Breast epithelium (tissue), 4 donors: ENCODE measurements at places on chromosomes 5 and 9. TPM values are rescaled to one million over a fixed set of nuclear protein-coding genes. Genes with fewer than 3 reads are reported as not detected.

GRCh38 chr9:103789686-103790085 is 304.4 kb upstream of the SMC2 start:
- H3K36me3 ChIP-seq: no peaks in the 10 kb centered on the region
- DNase-seq: no peak
- no peaks in the 10 kb centered on the region for H3K4me1 ChIP-seq
- no peak overlapping the region for H3K27ac ChIP-seq

DNA sequence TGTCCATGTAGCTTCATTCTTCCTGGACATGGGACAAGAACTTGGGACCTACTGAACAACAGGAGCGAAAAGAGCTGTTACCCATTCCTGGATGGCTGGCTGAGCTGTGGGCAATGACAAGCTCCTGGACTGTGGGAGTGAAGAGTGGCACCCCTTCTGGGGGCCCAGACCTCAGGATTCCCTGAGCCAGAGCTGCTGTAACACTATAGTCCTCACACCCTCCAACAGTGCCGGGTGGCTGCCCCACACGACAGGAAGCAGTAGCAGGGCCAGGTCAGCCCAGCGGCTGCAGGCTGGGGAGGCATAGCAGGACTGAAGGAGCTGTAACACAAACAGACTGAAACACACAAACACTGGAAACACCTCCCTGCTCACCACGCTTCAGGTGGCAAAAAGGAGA is 169.7 kb upstream of the IRX2 start:
- DNase-seq: no peak
- no peak overlapping the region for H3K4me3 ChIP-seq
- no peaks in the 10 kb centered on the region for H3K4me1 ChIP-seq

- no peak overlapping the region for H3K4me3 ChIP-seq
- H3K27me3 ChIP-seq: no peaks in the 10 kb centered on the region
- no peaks in the 10 kb centered on the region for H3K4me1 ChIP-seq
- H3K27ac ChIP-seq: no peak overlapping the region
- no peak for DNase-seq
- H3K36me3 ChIP-seq: peaks cover 12% of the 10 kb centered on the region
Observed at GRCh38 chr5:111119856-111120255, 27.7 kb downstream of the WDR36 start.

Gene FBLL1
- total RNA-seq: 0.33 TPM

Gene IGFBPL1
- total RNA-seq: not detected

Gene SIT1
- total RNA-seq: 3.2 TPM
